ENCODE measurements at places on chromosomes 2 and 18. TPM values are rescaled to one million over a fixed set of nuclear protein-coding genes. Genes with fewer than 3 reads are reported as not detected.

- DNase-seq, result no peak
Measured at GRCh38 chr18:35444636-35445035, 53.1 kb downstream of the INO80C start.

- DNase-seq, result no peak
Measured at GRCh38 chr2:199485732-199486335, 28.1 kb upstream of the SATB2 start.

DNA sequence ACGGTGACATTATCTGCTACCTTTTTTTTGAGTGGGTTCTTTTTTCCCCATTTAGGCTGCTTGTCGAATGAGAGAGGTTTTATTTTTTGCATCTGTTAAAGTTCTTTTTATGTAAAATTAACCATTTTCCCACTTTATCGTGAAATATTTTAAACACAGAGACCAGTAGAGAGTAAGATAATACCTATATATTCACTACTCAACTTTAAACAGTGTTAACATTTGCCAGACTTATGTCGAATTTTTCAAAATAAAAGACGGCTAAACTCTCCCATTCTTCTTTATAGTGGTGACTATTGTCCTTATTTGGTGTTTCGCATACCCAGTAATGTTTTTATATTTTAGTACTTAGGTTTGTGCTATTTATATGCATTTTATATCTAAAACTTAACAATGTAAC is 743 bp upstream of the PUS10 start:
- DNase-seq, result no peak

GRCh38 chr2:235378944-235379343 is 114.9 kb upstream of the AGAP1 start:
- no peak for DNase-seq

- DNase-seq, result no peak
Measured at GRCh38 chr2:14656146-14656545, 23.6 kb downstream of the LRATD1 start.

- DNase-seq, result no peak
Measured at GRCh38 chr2:7448578-7449264, 531.5 kb downstream of the RNF144A start.

DNA sequence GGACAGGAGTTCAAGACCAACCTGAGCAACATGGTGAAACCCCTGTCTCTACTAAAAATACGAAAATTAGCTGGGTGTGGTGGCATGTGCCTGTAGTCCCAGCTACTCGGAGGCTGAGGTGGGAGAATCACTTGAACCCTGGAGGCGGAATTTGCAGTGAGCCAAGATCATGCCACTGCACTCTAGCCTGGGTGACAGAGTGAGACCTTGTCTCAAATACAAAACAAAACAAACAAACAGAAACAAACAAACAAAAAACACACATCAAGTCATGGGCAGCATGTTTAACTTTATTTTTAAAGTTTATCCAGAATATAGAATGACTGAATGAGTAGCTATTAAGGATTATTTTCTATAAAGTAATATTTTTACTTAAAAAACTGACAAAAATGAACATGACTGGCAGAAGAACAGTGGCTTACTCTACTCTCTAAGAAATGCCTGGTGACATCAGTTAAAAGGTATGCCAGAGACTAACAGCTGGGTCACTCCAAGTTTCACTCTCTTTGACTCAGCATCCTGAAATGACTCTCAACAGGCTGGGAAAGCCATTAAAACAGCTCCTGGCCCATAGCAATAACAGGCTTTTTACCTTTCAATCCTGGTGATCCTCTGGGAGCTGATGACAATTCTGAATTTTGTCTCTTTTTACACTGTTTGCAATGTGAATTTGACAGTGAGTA is 281.6 kb upstream of the STON1 start:
- no peak for DNase-seq

DNA sequence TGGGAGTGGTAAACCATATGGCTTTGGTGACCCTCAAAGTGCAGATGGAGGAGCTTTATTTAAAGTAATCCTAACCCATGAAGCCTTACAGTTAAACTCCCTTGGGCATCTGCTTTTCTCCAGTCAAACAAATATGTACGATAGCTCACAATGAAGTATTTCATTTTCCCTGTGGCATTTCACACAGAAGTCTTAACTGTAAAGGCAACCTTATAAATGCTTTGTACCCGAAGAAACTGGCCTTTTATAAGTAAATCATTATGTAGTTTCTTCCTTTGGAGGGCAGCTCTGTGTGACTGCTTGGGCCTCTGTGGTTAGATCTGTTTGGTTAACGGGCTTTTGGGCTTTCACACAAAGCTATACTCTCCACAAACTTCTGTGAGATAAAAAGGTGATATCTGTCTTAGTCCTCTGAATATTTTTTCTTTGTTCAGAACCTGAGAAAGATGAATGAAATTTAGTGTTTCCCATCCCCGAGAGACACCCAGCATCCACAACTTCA is 46.6 kb downstream of the SCN1A start:
- DNase-seq, result no peak

GRCh38 chr18:9217743-9218451 is 81.3 kb downstream of the ANKRD12 start:
- DNase-seq, result no peak

GRCh38 chr2:180733330-180733729 is 247.1 kb upstream of the UBE2E3 start:
- no peak for DNase-seq

DNA sequence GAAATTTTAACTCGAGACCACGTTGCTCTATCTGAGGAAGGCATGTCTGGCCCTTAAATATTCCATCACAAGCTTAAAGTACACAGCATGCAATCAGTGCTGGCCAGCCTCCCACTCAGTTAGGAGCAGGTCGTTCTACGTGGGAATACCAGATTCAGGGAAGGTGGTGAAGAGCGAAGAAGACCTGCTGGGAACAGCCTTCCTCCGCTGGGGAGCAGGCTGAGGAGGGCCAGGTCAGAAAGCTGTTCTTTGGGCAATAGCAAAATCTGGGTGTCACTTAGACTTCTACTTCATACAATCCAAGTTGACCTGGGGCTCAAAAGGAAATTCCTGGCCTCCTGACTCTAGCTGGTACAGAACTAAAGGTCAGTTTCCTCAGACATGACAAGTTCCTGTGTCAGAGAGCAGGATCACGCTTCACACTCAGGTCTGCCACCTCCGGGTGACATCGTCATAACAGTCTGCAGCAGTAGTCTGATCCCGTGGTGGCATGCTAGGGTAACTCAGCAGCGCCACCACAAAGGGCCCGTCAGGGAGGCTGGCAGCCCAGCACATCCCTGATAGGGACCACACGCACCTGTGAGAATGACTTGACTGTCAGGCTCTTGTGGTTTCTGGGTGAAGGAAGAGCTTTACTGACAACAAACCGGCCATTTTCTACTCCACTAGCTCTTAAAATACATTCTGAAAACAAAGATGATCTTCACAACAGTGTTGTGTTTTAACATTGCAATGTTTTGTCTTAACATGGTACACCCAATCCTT is 35.2 kb upstream of the NAPG start:
- peak; percentile 13 for DNase-seq

- DNase-seq, result no peak
Measured at GRCh38 chr2:233563663-233564430, 2.7 kb downstream of the USP40 start.

- no peak for DNase-seq
Measured at GRCh38 chr2:192150166-192150565, 44.6 kb downstream of the TMEFF2 start.

DNA sequence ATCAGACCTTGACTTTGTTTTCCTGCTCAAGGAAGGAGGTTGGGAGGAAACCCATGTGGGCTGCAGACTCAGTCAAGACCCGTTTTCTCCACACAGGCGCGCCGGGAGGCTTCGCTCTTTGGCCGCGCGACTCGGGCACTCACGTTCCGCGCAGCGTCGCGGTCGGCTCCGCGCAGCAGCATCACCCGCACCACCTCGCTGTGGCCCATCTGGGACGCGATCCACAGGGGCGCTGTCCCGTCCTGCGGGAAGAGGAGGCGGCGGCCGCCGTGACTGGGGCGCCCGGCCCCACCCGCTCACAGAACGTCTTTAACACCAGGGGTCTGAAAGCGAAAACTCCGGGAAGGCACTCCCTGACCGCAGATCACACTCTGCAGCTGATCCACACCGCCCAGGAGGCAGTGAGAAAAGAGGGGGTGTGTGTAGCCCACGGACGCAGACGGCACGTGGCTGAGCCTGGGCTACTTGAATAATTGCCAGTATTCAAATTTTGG is 33.1 kb upstream of the NPC1 start:
- no peak for DNase-seq

DNA sequence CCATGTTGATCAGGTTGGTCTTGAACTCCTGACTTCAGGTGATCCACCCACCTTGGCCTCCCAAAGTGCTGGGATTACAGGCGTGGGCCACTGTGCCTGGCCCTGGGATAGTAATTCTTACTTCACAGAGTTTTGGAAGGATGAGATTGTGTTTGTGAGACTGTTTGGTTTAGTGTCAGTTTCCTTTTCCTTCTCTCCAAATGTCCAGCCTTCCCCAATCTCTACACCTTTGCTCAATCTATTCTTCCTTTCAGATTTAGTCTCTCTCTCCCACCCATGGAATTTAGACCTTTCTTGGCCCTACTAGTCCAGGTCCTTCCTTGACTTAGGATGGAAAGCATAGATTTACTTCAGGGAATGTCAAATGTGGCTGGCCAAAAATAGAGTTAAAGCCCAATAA is 12.2 kb upstream of the IL1A start:
- no peak for DNase-seq

DNA sequence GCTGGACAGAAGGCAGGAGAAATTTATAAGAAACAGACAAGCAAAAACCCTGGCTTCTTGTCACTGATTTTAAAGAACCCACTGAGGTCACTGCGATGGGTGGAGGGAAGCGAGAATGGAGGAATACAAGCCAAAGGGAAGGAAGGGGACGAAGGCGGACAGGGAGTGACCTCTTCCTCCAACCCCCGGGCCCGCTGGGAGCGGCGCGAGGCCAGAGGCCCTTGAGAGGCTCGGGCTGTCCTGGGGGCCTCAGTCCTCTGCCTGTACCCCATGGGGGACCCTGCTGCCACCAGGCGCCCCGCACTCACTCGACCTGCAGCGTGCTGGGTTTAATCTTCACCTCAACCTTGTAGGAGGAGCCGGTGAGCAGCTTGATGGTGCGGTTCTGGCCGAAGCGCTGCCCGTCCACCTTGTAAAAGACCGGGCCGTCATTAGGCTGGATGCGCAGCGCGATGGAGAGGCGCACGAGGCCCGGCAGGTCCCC is 793 bp downstream of the CNRIP1 start:
- DNase-seq, result no peak

DNA sequence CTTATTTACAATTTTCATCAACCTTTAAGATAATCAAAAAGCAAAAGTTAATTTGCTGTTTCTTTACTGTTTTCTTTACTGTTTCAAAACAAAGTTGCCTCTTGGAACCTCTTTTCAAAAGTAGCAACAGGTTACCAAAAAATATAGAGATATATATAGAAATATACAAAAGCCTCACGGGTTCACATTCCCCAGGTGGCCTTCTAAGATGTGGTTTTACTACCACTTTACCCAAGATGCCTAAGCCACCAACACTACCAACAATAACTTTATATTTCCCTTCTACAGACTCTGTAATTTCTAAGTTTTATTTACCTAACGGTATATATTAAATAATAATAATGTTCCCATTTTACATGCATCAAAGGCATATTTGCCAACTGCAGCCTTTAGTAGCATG is 4.9 kb downstream of the CYB5A start:
- DNase-seq, result no peak

DNA sequence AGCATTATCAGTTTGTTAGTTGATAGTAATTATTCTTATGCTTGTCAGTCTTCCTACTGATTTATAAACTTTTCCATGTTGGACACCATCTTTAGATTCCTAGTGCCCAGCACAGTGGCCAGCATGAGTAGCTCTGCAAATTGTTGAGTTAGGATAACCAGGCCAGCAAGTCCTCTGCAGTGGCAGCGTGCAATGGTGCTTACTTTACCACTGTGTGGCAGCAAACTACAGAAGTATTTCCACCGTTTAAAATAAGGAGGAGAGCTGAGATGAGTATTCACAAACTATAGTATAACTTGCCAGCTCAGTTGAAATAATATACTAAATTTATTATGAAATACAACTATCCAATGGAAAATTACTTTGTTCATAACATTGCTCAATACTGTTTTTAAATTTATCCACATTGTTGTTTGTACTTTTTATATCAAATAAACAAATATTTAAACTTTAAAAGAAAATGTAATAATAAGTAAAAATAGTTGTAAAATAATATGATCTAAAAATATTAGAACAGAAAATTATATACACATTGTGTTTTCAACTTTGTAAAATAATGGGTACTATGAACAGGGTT is 9.3 kb upstream of the THADA start:
- no peak for DNase-seq

- no peak for DNase-seq
Measured at GRCh38 chr18:49073437-49073836, 122.7 kb upstream of the SMAD7 start.

DNA sequence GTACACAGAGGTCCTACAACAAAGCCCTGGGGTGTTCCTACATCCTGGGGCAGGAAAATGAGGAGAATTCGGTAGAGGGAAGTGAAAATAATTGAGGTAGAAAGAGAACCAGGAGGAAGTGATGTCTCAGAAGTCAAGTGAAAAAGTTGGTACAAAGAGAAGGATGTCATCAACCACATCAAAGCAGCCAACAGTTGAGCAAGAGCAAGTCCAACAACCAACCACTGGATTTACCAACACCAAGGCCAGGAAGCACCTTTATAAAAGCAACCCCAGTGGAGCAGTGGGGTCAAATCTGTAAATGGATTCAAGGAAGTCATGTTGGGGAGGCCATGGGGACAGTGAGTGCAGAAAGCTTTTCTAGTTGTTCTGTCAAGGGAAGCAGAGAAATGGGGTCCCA is 360.4 kb downstream of the ZNF516 start:
- no peak for DNase-seq

- no peak for DNase-seq
Measured at GRCh38 chr2:216947055-216947454, 87.2 kb upstream of the TNP1 start.

- DNase-seq, result no peak
Measured at GRCh38 chr2:25378731-25379490, 37.2 kb upstream of the DNMT3A start.

GRCh38 chr2:63840081-63840784 is 1.5 kb upstream of the UGP2 start:
- DNase-seq, result no peak

Gene MC4R
- not detected for total RNA-seq

Gene AMER3
- not detected for total RNA-seq

Gene LIMS3
- total RNA-seq, result 0.91 TPM

Gene FOXI3
- not detected for total RNA-seq

Gene UGT1A8
- not detected for total RNA-seq

Gene TGOLN2
- total RNA-seq, result 93.4 TPM

Gene VAMP8
- 95.4 TPM for total RNA-seq

Gene DIPK1C
- not detected for total RNA-seq
